ENCODE measurements at places on chromosomes 5 and 9. TPM values are rescaled to one million over a fixed set of nuclear protein-coding genes. Genes with fewer than 3 reads are reported as not detected.

CTXN3 gene
- total RNA-seq: not detected

PTGS1 gene
- total RNA-seq: 1.4 TPM

NUTM2G gene
- total RNA-seq: not detected

ADGRD2 gene
- not detected for total RNA-seq

ZNF483 gene
- total RNA-seq: 0.54 TPM

POU5F2 gene
- not detected for total RNA-seq

UNC13B gene
- 8.6 TPM for total RNA-seq

CXCL14 gene
- total RNA-seq: 0.10 TPM

TMEM215 gene
- total RNA-seq: 0.03 TPM

WDR38 gene
- not detected for total RNA-seq

ARSI gene
- 28.6 TPM for total RNA-seq

SYK gene
- total RNA-seq: 0.54 TPM

IL13 gene
- total RNA-seq: not detected

IL7R gene
- 0.19 TPM for total RNA-seq

INSYN2B gene
- total RNA-seq: 0.71 TPM

PNPLA7 gene
- total RNA-seq: 0.81 TPM

SH2D3C gene
- total RNA-seq: not detected

AJM1 gene
- total RNA-seq: 4.7 TPM

SLIT3 gene
- 18.1 TPM for total RNA-seq

IL4 gene
- total RNA-seq: not detected
